ENCODE measurements at places on chromosomes 11 and 22.
A peak's percentile ranks its signal among the peaks of the same experiment; 100 is the strongest.

DNA sequence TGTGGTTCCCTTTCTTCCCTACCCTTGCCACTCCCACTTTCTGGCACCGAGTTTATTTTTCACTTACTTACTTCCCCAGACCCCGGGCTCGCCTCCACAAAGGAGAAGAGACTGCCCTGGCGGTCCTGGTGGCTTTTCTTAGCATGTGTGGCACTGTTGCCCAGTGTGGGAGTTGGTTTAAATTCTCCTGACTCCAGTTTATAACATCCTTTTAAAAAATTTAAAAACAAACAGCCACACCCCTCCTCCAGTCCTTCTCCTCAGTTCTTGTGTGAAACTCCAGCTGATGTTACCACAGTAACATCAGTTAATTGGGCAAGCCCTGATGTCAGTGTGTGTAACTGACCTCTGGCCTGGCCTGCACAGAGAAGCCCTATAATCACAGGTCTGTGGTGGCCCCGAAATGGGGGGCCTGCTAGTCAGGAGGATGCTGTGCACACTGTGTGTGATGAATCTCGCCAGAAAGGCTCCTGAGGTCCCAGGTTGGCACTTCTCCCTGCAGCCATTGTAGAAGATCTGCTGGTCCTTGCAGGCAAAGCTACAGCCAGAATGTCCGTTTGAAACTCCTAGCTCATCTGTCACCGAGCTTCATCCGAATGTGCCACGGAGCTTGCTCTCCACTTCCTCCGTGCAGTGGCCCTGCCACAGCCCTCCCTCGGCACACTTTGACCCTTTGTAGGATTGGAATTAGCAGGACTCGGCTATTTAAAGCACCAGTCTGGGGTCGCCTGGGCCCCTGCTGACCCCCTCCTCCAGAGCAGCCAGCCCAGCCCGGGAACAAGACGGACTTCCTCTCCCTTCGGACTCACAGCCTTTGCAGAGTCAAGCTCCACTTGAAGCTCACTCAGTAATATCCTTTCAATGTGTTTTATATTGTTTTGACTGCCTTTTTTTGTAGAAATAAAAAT lies 7.6 kb downstream of the YDJC start:
- DNase-seq: no peak
- H3K36me3 ChIP-seq: peaks cover 34% of the 10 kb centered on the region
- H3K27me3 ChIP-seq: no peaks in the 10 kb centered on the region
- H3K4me3 ChIP-seq: no peak overlapping the region

GRCh38 chr11:123698546-123699127 lies 42.8 kb downstream of the ZNF202 start:
- H3K4me1 ChIP-seq: peaks cover 3% of the 10 kb centered on the region
- H3K27me3 ChIP-seq: peaks cover 27% of the 10 kb centered on the region
- no peak for DNase-seq
- no peak overlapping the region for H3K27ac ChIP-seq
- no peak overlapping the region for H3K4me3 ChIP-seq

DNA sequence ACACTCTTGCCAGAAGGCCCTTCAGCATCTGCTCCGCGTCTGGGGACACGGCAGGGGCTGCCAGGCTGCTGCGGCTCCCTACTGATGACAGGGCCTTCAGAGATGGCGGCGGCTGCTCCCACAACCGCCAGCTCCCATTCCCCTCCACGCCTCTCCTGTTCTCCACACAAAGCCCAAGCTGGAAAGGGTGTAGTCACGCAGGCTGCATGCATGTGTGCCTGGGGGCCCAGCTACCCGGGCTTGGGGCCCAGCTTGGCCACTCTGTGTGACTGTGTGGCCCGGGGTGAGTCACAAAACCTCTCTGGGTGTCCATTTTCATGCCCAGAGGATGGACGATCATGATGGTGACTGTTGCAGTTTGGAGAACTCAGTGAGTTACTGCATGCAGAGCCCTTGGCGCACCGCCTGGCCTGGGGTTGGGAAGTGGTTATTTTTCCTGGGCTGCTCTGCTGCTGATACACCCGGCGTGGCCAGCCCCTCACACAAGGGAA lies 31.7 kb upstream of the PARVB start:
- no peak overlapping the region for H3K27ac ChIP-seq
- H3K36me3 ChIP-seq: peaks cover 65% of the 10 kb centered on the region
- no peak overlapping the region for H3K4me3 ChIP-seq
- no peaks in the 10 kb centered on the region for H3K27me3 ChIP-seq
- peaks cover 20% of the 10 kb centered on the region for H3K4me1 ChIP-seq

DNA sequence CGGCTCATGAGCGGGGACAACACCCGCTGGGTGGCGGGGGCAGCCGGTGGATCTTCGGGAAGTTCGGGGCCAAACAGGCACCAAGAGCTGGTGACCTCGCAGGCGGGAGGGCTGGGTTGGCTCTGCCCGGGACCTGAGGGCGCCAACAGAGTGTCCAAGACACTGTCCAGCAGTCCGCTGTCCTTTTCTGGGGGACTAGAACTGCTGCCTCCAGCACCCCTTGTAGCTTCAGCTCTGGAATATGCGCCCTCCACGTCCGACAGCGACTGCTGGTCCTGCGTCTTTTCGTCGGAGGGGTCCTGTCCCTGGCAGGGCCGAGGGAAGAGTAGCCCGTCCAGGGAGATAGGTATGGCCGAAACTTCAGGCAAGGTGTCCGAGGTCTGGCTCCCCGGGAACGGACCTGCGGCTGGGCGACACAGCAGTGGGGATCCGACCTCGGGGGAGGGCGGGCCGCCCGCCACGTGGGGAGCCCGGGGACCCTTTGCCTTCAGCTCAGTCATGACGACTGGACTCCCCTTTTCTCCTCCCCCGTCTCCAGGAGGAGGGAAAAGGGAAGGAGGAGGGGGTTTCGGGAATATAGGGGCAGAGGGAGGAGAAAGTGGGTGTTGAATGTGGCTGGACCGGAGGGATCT lies 926 bp downstream of the PGR start:
- peaks cover 40% of the 10 kb centered on the region for H3K27me3 ChIP-seq
- no peaks in the 10 kb centered on the region for H3K36me3 ChIP-seq
- H3K27ac ChIP-seq: no peak overlapping the region

DNA sequence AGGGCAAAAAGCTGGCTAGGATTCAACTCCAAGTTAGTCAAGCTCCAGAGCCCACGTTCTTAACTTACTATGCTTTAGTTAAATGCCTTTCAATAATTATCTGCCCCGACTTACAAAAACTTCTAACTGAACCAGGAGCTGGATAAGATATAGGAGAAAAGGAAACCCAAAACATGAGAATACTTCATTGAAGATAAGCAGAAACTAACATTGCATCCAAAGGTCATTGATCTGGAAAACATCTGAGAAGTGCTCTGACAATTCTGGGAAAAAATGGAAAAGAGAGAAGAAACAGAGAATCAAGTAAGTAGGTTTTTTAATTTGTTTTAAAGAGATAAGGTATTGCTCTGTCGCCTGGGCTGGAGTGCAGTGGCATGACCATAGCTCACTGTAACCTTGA lies 27.2 kb downstream of the ACAT1 start:
- H3K4me1 ChIP-seq: peaks cover 11% of the 10 kb centered on the region
- DNase-seq: no peak
- peak overlapping the region; percentile 12 for H3K27ac ChIP-seq
- H3K4me3 ChIP-seq: no peak overlapping the region

DNA sequence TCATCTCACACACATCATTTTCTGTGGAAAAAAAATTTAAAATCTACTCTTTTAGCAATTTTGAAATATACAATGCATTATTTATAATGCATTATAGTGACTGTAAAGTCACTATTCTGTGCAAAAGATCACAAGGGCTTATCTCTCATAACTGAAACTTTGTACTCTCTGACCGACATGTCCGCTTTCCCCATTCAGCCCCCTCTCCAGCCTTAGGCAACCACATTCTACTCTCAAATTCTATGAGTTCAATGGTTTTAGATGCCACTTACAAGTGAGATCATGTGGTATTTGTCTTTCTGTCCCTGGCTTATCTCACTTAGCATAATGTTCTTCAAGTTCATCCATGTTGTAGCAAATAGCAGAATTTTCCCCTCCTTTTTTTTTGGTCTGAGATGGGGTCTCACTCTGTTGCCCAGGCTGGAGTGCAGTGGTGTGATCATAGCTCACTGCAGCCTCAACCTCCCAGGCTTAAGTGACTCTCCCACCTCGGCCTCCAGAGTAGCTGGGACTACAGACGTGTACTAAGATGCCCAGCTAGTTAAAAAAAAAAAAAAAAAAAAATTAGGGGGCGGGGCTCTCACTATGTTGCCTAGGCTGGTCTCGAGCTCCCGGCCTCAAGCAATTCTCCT lies 44.5 kb downstream of the SYN3 start:
- DNase-seq: no peak
- no peak overlapping the region for H3K27ac ChIP-seq
- peaks cover 2% of the 10 kb centered on the region for H3K27me3 ChIP-seq
- no peaks in the 10 kb centered on the region for H3K4me1 ChIP-seq

DNA sequence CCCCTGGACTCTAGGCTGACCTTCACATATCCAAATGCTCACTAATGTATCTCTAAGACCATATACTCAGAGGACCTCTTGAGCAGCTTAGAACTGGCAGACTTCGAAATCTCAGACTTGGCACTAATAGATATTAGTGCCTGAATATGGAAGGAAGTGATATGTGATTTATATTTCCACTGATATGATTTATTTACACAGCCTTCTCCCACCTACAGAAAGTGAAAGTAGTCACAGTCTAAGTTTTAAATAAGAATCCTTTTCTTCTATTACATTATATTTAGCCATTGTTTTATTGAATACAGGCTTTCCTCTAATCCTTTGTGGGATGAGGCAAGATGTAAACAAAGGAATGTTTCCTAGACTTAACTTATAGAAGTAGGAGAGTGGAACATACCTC lies 6.7 kb upstream of the NAV2 start:
- H3K27ac ChIP-seq: no peak overlapping the region
- H3K27me3 ChIP-seq: peaks cover 24% of the 10 kb centered on the region
- H3K36me3 ChIP-seq: no peaks in the 10 kb centered on the region
- no peak for DNase-seq
- no peak overlapping the region for H3K4me3 ChIP-seq

- peak overlapping the region; percentile 2 for H3K27ac ChIP-seq
- DNase-seq: no peak
- H3K27me3 ChIP-seq: no peaks in the 10 kb centered on the region
- peaks cover 65% of the 10 kb centered on the region for H3K36me3 ChIP-seq
- H3K4me3 ChIP-seq: no peak overlapping the region
Observed at GRCh38 chr22:29817724-29818123, 20.4 kb downstream of the ASCC2 start.

GRCh38 chr11:121476379-121477032 lies 23.7 kb upstream of the SORL1-AS1 start:
- H3K27me3 ChIP-seq: no peaks in the 10 kb centered on the region
- no peak overlapping the region for H3K4me3 ChIP-seq
- peaks cover 47% of the 10 kb centered on the region for H3K36me3 ChIP-seq
- H3K4me1 ChIP-seq: peaks cover 50% of the 10 kb centered on the region
- H3K27ac ChIP-seq: peak overlapping the region; percentile 30
